ENCODE measurements at places on chromosomes 16 and 17. TPM values are rescaled to one million over a fixed set of nuclear protein-coding genes. Genes with fewer than 3 reads are reported as not detected.

- no peak for DNase-seq
These were observed 4.1 kb downstream of the MRPS7 start for GRCh38 chr17:75265614-75266315.

The GNGT2 gene
- 6.1 TPM for total RNA-seq

- DNase-seq: no peak
These were observed 911 bp upstream of the ITGA2B start for GRCh38 chr17:44390250-44390870.

- no peak for DNase-seq
These were observed 9.0 kb upstream of the VASN start for GRCh38 chr16:4362476-4363135.

The PPL gene
- not detected for total RNA-seq

- DNase-seq: no peak
These were observed 243.2 kb upstream of the MON1B start for GRCh38 chr16:76947749-76948148.

DNA sequence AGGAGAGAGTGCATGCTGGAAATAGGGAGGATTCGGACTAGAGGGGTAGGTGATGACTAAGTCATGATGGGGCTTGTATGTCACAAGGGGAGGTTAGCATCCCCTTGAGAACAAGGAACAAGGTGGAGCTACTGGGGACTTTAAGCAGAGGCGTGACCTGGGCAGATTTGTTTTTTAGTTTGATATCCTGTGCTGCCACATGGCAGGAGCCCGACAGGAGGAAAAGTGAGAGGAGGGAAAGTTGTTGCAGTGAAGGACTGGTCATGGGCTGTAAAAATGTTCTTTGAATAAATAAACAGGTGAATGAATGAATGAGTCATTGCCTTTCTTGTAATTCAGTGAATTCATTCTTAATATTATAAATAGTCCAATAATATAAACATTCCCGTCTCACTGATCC lies 365.1 kb upstream of the CDH5 start:
- DNase-seq: no peak

The CCDC92B gene
- total RNA-seq: 0.22 TPM

DNA sequence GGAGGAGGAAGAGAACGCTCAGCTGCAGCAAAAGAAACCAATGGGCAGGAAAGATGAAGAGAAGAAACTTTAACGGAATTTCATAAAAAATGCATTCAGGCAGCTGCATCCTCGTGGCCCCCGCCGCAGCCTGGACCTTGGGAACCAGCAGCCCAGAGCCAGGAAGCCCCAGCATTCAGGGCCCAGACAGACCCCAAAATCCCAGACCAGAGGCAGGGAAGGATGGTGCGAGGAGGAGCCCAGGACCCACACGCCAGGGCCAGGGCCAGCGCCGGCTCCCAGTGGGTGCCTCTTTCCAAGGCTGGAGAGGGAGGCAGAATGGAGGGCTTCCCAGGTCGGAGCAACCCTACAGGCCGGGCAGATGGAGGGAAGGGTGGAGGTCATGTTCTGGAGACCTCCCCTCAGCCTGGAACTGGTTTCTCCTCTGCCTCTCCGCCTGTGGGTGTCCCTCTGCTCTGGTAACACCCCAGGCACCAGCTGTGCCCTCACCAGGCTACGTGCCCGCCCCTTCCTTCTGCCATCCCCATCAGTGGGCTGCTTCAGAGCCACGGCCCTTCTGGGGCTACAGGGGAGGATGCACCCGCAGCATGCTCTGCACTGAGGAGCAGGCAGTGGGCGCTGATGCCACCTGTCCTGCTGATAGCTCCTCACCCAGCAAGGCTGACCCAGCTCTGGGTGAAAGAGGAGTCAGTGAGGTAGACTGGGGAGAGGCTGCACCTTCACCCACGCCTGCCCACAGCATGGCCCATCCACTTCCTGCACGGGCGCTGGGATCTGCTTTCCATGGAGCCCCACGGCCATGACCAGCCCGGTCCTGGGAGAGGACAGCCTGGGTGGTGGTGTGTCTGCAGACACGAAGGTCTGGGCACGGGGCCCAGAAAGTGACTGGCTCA lies 1.2 kb upstream of the MIF4GD start:
- no peak for DNase-seq

DNA sequence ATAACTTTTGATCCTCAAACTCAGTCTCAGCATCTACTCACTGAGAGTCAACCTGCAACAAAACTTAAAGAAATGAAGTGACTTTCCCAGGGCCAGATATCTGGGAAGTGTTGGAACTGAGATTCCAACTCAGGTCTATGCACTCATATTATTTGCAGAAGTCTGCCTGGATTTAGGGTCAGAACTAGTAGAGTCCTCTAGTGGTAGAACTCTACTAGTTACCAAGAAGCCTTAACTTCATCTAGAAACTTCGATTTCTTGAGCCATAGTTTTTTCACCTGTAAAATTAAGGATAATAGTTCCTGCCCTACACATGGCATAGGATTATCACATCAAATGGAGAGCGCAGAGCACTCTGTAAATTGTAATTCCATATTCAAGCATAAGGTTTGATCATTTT lies 23.4 kb upstream of the KRT24 start:
- DNase-seq: no peak

The GPR179 gene
- total RNA-seq: 0.06 TPM

DNA sequence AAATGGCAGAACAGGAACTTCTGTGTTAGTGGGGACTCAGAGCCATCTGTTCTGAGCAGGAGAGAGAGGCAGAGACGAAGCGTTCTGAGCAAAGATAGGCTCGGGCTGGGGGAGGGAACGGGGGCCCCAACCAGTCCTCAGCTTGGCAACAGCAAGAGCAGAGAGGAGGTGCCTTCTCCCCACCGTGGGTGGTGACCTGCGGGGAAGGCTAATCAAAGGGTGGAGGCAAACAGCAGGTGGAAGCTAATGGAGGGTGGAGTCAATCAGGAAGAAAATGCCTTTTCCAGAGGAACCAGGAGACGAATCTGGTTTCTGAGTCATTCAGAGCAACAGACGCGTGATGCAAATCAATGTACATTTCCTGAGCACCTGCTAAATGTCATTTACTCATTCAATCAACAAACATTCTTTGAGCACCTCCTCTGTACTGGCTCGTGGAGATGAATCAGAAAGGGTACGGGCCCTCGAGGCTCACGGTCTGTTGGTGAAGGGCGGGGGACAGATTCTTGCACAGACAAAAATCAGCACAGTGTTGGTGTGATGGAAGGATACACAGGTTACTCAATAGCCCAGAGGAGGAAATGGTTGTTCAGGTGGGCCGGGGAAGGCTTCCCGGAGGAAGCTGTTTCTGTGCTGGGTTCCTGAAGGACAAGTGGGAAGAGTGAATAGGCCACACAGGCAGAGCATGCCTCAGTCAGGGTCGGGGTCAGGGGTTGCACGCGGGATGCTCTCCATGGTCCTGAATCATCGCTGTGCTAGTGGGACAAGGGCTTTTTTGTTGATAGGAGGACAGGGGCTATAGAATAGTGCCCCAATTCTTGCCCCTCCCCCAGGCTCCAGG lies 5.7 kb upstream of the SPNS2 start:
- DNase-seq: no peak

- DNase-seq: no peak
These were observed 373.3 kb downstream of the SLC39A11 start for GRCh38 chr17:72719206-72719577.

GRCh38 chr16:49835161-49835777 lies 20.6 kb downstream of the ZNF423 start:
- no peak for DNase-seq
